ENCODE measurements at places on chromosomes 2 and 18.

GRCh38 chr18:61939046-61939674, 46.4 kb upstream of the RNF152 start:
- no peak for DNase-seq

- no peak for DNase-seq
Observed at GRCh38 chr18:42179542-42180121, 224.6 kb downstream of the PIK3C3 start.

DNA sequence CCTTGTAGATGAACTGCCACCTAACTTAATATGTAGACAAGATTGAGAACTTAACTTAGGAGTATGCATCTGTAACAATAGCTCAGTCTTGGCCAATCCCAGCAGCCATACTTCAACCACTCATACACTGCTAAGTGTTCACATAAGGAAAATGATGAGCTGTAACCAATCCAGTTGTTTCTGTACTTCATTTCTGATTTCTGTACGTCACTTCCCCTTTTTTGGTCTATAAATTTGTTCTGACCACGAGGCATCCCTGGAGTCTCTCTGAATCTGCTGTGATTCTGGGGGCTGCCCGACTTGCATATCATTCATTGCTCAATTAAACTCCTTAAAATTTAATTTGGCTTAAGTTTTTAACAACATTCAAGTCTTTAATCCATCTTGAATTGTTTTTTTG, 6.4 kb downstream of the SH3YL1 start:
- no peak for DNase-seq

DNA sequence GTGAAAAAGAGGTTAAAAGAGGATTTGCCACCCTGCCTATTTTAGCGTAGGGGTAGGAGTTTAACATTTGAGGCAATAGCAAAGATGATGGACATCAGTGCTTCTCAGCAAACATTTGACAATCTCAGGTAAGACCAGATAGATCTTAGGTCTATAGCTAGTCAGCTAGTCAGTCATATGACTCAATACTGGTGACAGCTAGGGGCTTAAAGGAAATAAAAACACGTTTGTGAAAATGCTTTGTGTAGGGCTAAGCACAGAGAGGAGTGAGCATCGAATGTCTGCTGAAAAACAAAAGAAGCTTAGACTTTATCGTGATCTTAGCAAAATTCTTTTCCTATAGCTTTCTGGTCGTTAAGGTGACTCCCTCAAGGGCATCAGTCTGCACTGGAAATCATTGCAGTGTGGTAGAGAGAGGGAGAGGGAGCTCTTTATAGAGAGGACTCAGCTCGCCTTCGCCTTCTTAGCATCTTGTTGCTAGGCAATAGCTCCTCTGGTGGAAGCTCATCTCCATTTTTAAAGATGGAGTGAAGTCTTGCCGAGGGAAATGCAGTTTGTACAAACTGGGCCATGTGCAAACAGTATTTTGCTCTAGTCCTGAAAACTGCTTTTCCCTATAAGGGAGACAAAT, 62.8 kb upstream of the SLC38A11 start:
- no peak for DNase-seq

DNA sequence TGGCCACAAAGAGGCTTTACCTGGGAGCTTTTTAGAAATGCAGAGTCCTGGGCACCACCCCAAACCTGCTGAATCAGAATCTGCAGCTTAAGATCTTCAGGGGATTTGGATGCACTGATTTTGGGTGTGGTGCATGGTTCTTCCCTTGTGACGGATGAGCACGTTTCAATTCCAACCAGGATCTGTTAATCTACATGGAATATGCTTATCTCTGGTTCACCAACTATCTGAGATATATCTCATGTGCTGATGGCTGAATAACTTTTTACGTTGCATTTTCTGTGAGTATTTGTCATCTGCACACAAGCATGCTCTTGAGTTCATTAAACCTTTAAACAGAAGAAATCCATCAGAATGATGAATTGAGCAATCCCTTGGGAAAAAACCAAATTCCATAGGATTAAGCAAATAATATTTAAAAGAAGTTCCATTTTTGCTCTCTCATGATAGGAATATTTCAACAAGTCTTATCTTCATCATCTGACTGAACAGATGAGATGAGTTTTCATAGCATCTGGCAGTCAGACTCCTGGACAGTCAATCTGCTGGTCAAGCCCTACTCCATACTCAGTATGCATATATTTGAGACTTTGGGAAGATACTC, 120.6 kb downstream of the PLB1 start:
- no peak for DNase-seq

DNA sequence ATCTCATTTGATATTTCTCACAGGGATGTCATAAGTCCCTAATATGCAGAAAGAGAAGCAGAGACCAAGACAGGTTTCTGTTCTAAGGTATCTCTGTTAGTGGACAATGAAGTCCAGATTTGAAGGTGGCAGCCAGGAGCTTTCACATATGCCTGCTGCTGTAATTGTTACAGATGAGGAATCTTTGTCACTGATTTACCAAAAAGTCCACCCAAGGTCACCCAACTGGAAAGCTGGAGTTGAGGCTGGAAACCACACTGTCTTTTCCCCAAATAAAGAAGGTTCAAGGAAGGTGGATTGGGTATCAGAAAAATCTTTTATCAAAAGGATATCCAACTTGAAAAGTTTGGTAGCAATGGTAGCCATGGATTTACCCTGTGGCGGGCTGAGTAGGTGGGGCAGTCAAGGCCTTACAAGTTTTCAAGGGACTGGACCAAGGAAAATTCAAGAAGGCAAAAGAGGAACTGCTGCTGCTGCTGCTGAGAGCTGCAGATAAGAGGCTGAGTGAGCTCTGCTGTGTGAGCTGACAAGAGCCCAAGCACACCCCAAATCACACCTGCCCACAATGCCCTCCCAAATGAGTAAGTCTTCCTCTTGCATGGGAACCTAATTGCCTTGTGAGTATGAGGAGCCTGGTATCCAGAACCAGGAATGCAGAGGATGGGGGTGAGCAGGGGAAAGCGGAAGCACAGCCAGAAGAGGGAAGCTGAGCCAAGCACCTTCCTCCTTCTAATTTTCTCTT, 241.2 kb downstream of the ANAPC1 start:
- no peak for DNase-seq

DNA sequence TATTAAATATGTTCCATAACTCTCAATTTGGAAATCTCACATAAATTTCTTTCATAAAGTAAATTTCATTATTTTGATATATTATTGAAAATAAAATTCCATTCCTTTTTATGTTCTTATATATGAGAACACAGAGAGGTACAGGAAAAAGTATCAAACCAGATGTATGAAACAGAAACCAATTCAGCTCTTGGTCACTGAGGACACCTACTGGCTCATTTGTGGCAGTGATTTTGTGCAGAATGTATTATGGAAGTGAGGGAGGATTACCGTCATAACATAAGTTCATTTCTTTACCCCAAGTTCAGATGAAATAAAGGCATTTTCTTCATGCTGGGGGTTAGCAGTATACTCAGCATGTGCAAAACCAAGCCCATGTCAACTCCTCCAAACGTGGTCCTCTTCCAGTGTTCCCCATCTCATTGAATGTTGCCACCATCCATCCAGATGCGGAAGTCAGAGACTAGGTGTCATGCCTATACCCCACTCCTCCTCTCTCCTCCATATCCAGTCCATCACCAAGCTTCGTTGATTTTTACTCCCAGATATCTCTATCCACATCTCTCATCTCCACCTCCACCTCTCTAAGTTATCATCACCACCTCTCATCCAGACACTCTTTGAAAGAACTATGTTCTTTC, 41.7 kb upstream of the MALL start:
- no peak for DNase-seq

- DNase-seq, result no peak
Observed at GRCh38 chr2:26515771-26516170, 37.8 kb upstream of the OTOF start.

GRCh38 chr2:6951046-6951445, 33.8 kb downstream of the RNF144A start:
- no peak for DNase-seq

GRCh38 chr2:23583467-23583866, 198.5 kb downstream of the KLHL29 start:
- no peak for DNase-seq

DNA sequence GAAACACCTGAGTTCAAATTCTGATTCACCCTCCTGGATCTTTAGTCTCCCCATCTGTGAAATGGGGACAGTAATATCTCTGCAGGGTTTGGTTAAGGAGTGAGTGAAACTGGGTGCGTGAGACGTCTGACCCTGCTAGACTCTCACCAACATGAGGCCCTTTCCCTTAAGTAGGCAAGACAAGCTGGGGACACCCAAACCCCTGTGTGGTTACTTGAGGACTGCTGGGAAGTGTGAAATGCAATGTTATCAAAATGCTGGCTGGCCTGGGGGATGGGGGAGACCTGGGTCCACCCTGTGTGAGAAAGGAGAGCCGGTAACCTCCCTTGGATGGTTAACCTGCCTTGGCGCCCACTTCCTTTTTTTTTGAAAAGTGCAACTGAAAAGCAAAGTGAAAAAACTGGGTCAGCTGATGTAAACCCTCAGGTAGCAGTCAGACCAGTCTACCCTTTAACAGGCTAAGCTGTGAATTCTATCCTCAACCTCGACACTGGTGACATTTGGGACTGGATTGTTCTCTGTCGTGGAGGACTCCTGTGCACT, 82.3 kb downstream of the INPP5D start:
- DNase-seq, result no peak

- DNase-seq, result no peak
Observed at GRCh38 chr2:156215656-156216055, 116.9 kb downstream of the NR4A2 start.

- no peak for DNase-seq
Observed at GRCh38 chr2:164386231-164386630, 235.1 kb downstream of the GRB14 start.

DNA sequence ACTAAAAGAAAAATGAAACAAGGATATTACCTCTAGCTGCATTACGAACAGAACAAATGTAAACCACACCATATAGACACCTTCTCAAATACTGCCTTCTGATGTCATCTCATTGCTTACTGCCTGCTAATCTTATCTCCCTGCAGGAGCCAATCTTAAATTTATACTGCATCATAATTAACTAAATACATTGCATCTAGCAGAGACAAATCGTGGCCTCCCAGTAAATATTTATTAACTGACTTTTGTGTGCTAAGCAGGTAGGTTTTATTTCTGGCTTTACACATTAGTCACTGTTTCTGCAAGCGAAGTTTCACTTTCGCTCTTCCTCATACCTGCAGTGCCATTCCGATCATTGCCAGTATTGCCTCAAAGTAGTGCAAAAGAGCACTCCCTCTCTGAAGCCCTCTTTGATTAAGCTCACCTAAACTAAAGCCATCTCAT, 67.5 kb downstream of the SPATS2L start:
- DNase-seq, result peak; percentile 6

- DNase-seq, result no peak
Observed at GRCh38 chr18:46264255-46264654, 160.1 kb downstream of the HAUS1 start.

DNA sequence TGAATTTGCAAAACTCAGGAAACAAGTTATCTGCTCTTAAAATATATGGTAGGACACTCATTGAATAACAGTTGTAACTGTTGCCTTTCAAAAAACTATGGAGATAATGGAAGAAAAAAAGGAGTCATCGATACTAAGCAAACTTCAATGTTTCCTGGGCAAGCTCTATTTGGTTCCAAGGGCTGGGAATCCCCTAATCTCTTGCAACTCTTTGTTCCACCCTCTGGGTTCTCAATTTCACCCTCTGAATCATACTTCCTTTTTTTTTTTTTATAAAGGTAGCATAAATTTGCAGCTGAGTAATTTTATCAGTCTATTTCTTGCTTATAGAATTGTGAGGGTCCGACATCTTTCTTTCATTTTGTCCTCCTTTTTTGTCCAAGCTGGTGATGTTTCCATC, 36.7 kb downstream of the SLC9A4 start:
- DNase-seq, result no peak

DNA sequence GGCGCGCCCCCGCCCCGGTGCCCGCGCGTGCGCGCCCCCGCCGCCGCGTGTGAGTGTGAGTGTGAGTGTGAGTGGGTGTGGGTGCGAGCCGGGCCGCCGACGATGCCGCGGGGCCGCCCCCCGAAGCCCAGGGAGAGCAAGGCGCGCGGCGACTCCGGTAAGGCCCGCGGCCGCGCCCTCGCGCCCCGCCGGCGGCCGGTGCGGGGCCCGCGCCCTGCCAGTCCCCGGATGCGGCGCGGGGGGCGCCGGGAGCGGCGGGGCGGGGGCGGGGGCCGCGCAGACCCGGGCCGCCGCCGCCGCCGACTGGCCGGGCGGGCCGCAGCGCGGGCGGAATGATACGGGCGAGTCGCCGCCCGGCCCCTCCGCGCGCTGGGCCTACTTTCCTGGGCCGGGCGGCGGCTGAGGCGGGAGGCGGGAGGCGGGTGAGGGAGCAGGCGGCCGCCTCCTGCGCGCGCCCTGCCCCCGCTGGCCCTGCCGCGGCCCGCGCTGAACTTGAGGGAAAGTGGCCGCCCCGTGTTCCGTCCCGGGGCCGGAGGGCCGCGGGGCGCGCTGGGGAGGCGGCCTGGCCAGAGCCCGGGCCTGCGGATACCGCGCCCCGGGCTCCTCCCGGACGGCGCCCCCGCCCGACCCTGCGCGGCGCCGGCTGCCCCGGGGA, at the start of gene ZNF236:
ZNF236 (plus strand) TSS at position 52 of the 655 bp plus-strand sequence; CDS start at position 103, 51 bp downstream.
- peak; percentile 44 for DNase-seq

GRCh38 chr2:192091476-192091875, 103.3 kb downstream of the TMEFF2 start:
- no peak for DNase-seq

GRCh38 chr2:25497918-25498407, 156.2 kb upstream of the DNMT3A start:
- DNase-seq, result no peak

DNA sequence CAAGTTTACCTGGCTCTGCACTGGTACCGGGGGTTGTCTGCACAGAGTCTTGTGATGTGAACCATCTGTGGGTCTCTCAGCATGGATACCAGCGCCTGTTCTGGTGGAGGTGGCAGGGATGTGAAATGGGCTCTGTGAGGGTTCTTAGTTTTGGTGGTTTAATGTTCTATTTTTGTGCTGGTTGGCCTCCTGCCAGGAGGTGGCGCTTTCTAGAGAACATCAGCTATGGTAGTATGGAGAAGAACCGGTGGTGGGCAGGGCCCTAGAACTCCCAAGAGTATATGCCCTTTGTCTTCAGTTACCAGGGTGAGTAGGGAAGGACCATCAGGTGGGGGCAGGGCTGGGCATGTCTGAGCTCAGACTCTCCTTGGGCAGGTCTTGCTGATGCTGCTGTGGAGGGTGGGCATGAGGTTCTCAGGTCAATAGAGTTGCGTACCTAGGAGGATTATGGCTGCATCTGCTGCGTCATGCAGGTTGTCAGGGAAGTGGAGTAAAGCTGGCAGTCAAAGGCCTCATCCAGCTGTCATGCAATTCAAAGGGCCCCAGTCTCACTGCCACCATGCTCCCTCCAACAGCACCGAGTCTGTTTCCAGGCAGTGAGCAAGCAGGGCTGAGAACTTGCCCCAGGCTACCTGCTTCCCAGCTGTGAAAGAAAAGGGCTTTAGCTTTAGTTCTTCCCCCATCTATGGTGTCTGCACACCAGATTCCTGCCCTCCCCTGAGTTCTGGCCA, 278.0 kb downstream of the METTL4 start:
- DNase-seq, result no peak

- no peak for DNase-seq
Observed at GRCh38 chr18:70622622-70623419, 334.0 kb downstream of the SOCS6 start.

- DNase-seq, result no peak
Observed at GRCh38 chr18:22932885-22933205, 283 bp upstream of the RBBP8 start.
